ENCODE measurements at places on chromosomes 2 and 18. TPM values are rescaled to one million over a fixed set of nuclear protein-coding genes. Genes with fewer than 3 reads are reported as not detected.

NDUFB3 gene
- total RNA-seq, result 42.9 TPM

FSHR gene
- not detected for total RNA-seq

SPAST gene
- total RNA-seq, result 21.5 TPM

SERPINB4 gene
- total RNA-seq, result not detected

KCNK3 gene
- 6.4 TPM for total RNA-seq

PLEK gene
- total RNA-seq, result 7.5 TPM

COL4A4 gene
- 2.6 TPM for total RNA-seq

RAB6C gene
- not detected for total RNA-seq

DNA sequence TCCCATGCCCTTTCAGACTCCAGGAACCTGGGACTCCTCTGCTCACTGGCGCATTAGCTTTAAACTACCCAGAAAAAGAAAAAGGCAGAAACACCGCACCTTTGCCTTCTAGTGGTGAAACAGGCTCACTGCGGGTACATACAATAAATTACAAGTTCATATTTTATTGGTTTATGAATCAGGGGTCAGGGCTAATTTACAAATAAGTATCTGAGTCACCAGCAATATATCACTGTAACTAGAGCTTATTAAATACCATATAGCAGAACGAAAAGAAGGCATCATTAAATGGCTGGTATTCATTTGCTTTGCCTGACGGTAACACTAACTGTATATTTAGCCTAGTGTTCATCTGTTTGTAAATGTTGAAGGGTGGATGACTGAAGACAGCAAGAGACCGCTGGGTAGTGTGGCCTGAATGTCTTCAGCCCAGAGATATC, 26.9 kb upstream of the DTNB start:
- no peaks in the 10 kb centered on the region for H3K4me1 ChIP-seq
- H3K27ac ChIP-seq, result no peak overlapping the region
- no peaks in the 10 kb centered on the region for H3K27me3 ChIP-seq
- no peaks in the 10 kb centered on the region for H3K36me3 ChIP-seq
- no peak overlapping the region for H3K4me3 ChIP-seq
- DNase-seq, result no peak

DNA sequence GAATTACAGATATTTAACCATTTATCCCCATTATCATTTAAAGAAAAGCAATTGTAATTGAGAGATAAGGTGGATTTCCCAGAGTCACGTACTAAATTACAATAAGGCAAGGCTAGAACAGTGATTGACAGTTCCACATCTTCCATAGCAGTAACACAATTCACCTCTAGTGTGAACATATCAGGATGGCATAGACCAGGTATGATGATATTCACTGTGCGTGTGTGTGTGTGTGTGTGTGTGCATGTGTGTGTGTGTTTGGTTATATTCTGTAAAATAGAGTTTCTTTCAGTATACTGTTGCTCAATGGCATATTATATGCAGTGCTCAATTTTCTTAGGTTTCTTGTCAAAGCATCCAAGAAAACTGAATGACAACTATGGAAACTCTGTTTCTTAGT, 1.7 kb downstream of the SCN2A start:
- no peaks in the 10 kb centered on the region for H3K36me3 ChIP-seq
- no peak overlapping the region for H3K27ac ChIP-seq
- no peak for DNase-seq
- no peaks in the 10 kb centered on the region for H3K4me1 ChIP-seq
- no peak overlapping the region for H3K4me3 ChIP-seq

DNA sequence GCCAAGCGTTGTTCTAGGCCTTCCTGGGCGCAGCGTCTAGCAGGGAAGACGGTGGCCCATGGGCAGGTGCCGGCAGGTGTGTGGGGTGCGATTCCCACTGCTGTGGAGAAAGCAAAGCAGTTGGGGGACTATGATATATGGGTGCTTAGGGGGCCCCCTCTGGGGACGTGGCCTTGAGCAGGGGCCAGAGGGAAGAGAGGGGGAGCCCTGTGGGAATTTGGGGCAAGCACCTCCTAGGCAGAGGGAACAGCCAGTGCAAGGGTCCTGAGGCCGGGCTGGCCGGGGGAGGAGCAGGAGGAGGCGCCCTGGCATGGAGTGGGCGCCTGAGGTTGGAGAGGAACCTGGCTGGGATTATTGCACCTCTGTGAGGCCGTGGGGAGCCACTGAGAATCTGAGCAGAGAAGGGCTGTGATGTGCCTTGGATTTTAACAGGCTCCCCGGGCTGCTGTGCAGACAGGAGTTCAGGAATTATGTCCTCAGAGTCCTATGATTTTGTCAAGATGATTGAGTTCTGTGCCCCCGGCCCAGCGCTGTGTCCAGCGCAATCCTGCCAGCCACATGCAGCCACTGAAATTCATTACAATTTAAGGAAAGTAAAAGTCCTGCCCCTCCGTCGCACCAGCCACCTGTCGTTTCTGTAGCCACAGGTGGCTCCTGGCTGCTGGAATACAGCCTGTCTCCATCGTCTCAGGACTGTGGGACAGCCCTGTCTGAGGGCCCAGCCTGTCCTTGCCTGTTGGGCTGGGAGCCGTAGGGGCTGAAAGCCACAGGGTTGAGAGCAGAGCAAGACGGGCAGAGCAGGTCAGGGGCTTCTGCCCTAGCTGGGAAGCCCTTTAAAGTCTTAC, 9.1 kb upstream of the KLHL30 start:
- H3K4me3 ChIP-seq, result no peak overlapping the region
- no peaks in the 10 kb centered on the region for H3K27me3 ChIP-seq
- no peak overlapping the region for H3K27ac ChIP-seq

DNA sequence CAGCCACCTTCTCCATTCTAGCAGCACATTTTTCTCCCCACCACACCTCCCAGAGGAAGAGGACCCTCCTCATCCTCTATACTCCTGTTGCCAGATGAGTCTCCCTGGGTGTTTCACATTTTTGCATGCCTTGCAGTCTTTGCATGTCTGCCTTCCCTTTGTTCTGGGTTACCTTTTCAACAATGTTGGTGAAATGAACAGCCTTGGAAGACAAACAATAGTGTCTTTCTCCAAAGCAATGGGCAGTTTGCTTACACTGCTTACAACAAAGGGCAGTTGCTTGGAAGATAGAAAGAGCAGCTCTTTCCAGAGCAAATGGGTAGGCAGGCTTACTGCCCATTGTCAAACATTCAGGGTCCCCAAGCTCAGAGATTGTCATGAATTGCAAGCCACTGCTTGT, 14.5 kb upstream of the SEH1L start:
- H3K4me3 ChIP-seq, result no peak overlapping the region
- H3K27ac ChIP-seq, result no peak overlapping the region
- no peaks in the 10 kb centered on the region for H3K4me1 ChIP-seq
- no peaks in the 10 kb centered on the region for H3K27me3 ChIP-seq
- H3K36me3 ChIP-seq, result no peaks in the 10 kb centered on the region

- H3K36me3 ChIP-seq, result no peaks in the 10 kb centered on the region
- DNase-seq, result no peak
- no peaks in the 10 kb centered on the region for H3K4me1 ChIP-seq
- no peak overlapping the region for H3K27ac ChIP-seq
These were observed 27.8 kb upstream of the KCNF1 start for GRCh38 chr2:10883801-10884478.

DNA sequence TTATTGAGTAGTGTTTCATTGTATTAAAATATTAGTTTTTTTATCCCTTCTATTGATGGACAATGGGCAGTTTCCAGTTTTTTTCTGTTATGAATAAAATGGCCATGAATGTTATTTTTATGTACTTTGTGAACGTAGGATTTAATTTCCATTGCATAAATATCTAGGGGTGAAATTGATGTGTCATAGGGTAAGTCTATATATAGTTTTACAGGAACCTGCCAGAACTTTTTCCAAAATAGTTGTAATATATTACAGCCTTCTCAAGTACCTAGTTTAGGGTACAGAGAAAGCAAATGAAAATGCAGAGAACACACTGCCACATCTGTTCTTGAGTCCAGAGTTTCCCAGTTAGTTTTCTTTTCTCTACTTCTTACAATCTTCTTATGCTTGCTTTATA, 378.6 kb downstream of the MEIS1 start:
- H3K27ac ChIP-seq, result peak overlapping the region; percentile 85
- DNase-seq, result no peak
- no peaks in the 10 kb centered on the region for H3K4me1 ChIP-seq
- H3K4me3 ChIP-seq, result no peak overlapping the region

- no peak for DNase-seq
- no peak overlapping the region for H3K27ac ChIP-seq
- no peaks in the 10 kb centered on the region for H3K36me3 ChIP-seq
- no peaks in the 10 kb centered on the region for H3K4me1 ChIP-seq
- H3K4me3 ChIP-seq, result no peak overlapping the region
These were observed 680.5 kb downstream of the ZEB2 start for GRCh38 chr2:143839456-143839855.

GRCh38 chr18:48597671-48598070, 58.8 kb downstream of the CTIF start:
- H3K27me3 ChIP-seq, result no peaks in the 10 kb centered on the region
- no peaks in the 10 kb centered on the region for H3K36me3 ChIP-seq
- DNase-seq, result no peak
- H3K4me1 ChIP-seq, result no peaks in the 10 kb centered on the region
